ENCODE measurements at places on chromosomes 3 and 15.

GRCh38 chr3:114528517-114528916 lies 234.7 kb downstream of the TIGIT start:
- no peak for DNase-seq

GRCh38 chr3:55453886-55454496 lies 33.1 kb downstream of the WNT5A start:
- no peak for DNase-seq

DNA sequence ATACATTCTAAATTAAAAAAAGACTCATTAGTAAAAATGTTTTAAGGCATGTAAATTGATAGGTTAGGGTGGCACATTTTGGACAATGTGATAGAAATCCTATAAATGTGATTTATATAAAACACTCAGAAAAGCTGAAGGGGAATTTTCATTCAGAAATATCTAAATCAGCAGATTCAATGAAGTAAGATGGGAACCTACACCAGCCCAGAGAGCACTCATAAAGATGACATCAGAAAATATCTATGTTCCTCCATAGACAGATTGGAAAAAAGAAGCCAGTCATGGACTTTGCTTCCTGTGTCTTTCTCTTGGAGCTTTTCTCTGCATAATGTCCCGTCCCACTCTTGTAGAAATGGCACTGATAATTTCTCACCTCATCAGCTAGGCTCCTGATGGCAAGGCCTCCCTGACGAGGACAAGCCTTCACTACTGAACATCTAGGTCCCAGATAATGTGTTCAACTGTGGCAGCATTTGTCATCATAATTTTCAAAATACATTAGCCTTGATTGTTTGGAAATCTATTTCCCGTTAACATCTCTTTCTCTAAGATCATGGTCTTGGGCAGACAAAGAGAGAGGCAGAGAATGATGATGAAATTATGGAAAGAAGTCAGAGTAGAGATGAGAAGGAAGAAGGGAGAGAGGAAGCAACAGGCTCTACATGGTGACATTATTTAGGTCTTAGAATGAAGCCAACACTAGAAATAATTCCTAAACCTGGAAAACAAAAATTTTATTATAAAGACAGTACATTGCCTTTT lies 354.4 kb downstream of the NTRK3 start:
- DNase-seq = no peak

DNA sequence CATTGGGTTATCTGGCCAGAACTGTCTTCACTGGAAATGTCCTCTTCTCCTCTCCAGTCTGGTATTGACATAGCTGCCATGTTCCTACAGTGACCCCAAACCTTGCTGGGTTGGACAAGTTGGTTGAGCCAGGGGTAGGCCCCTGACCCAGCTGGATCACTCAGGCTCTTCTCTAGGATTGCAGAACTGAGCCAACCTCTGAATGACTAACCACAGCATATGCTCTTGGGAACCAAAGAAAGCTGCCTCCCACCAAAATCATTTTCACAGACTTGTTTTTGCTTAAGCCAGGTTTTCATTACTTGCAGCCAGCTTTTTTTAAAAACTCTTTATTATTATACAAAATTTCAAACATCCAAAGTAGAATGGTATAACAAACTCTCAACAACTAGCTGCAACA lies 41.4 kb downstream of the FSIP1 start:
- no peak for DNase-seq

DNA sequence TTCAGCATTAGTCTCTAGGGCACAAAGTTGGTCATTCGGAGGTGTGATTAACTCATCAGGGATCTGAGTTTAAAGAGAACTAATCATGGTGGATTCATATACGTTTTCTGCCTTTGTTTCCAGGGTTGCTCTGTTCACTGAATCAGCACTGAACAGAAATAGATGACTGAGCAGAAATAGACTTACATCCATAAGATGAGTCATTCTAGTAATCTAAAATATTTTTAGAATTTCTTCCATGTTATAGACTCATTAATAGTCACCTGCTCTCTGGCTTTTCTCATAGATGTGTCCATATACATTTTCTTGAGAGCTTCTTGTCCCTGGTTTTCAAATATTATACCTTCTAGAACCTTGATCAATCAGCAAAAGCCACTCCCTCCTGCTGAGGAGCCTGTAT lies 837.6 kb upstream of the DPPA4 start:
- no peak for DNase-seq

DNA sequence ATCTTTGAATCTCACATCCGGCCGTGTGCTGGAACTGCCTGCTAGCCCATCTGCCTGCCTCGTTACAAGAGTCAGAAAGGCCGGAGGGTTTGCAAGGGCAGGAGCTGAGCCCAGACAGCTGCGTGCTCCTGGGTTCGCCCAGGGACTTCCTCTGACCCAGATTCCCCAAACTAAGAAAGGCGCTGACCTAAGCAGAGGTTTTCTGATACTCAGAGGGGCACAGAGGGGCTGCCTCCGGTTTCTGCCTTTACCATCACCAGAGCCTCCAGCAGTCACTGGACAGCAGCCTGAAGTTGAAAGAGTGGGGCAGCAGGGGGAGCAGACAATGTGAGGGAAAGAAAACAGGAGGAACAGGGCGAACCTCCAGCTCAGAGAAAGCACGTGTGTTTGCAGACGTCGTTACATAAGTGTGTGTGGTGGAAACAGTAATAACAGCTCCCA lies 33.4 kb upstream of the RAD18 start:
- DNase-seq = no peak

DNA sequence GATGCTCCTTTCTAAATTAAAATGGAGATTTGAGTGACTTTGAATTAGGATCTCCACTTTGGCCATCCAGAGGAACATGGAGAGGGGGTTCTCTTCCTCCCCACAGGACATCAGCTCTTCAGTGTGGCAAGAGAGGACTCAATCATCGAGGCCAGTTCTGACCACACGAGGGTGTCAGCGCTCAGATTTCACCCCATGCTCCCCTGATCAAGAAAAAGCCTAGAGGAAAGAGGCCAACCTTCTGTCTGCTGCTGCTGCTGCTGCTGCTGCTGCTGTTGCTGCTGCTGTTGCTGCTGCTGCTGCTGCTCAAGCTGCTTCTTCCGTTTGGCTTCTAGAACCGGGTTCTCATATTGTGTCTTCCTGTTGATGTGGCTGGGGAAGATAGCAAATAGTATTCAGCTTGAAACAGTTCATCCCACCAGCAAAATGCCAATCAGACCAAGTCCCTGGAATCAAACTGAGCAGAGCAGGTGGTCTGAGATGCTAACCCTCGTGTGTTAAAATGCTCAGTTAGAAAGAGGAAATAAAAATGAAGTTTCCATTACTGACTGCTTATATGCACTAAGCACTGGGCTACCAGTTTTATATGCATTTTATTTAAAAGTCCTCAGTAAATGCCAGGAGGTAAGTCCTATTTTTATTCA lies 599.0 kb downstream of the MAGI1 start:
- no peak for DNase-seq

DNA sequence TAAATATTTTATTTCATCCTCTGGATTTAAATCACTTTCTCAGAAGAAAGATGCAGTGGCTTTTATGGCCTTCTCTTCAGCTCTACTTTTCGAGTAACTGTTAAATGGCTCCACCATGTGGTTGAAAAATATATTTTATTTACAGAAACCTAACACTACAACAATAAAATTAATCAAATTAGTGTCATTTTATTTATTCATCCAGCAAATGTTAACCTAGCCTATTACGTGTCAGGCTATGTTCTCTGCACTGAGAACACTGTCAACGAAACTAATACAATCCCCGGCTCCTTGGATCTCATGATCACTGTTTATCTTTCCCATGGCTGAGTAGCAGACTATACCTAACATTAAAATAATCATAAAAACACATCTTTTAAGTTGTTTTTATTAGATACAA lies 148.0 kb upstream of the OSTN start:
- DNase-seq = no peak

DNA sequence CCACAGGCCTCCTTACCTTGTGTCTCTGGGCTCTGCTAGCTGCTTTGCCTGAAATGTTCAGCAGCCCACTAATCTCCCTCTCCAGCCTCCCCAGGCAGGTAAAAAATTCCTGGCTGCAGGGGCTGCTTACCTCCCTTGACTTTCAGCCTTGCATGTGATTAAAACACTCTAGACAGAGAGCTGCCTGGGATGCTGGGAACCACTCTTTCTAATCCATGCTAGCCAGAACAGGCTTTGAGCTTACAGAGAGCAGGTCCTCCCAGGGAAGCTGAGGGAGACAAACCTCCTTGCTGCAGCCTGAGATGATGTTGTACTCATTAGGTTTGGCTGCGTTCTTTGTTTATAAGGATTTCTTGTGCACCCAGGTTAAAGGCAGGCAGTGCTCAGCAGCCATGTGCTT lies 33.7 kb upstream of the LIPC start:
- DNase-seq = no peak

DNA sequence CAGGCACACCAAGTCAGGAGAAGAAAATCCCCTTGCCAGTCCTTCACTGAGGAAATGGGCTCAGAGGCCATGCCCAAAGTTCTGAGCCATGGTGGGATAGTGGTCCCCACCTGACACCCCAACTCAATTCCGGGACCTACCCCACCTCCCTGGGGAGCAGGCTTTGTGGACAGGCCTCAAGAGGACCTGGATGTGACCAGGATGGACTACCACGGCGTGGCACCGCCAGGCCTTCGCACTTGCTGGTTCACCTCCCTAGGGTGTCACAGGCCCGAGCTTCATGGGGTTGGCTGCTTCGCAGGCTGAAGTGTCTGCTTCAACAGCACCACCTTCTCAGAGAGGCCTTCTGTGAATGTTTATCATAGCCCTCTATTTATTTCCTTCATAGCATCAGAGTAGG lies 31.7 kb downstream of the POC1A start:
- DNase-seq = no peak

GRCh38 chr3:150626148-150626930 lies 23.2 kb downstream of the SELENOT start:
- no peak for DNase-seq

DNA sequence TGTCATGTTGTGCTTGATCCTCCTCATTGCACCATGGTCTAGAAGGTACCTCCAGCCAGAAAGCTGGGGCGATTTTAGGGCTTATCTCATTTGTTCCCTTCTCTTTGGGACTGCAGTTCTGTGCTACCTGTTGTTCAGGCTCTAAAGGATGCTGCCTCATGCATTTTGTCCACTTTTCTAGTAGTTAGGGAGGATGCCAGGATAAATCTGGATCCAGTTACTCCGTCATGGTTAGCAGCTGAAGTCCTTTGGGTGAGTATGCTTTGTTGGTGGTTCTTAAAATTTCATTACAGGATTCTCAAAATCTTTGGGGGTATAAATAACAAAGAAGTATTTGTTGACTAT lies 8.9 kb downstream of the AKAP13 start:
- DNase-seq = no peak

GRCh38 chr15:24848050-24848449 lies 106.7 kb upstream of the SNRPN start:
- DNase-seq = no peak

GRCh38 chr15:95086531-95087252 lies 855.3 kb downstream of the MCTP2 start:
- no peak for DNase-seq

DNA sequence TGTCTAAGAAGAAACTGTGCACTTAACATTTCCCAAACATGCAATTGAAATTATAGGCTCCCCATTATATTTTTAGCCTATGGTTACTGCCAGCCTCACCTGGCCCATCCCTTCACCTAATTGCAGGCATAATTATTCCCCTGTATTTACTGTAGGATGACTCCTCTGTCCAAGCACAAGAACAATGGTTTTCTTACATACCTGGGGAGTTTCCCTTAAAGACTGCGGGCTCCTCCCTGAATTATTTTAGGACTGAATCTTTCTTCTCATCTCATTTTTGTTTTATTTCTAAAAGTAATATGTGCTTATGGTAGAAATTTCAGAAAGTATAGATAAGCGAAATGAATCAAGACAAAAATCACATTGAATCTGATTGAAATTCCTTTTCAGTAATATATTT lies 11.4 kb downstream of the TM4SF1 start:
- DNase-seq = no peak

DNA sequence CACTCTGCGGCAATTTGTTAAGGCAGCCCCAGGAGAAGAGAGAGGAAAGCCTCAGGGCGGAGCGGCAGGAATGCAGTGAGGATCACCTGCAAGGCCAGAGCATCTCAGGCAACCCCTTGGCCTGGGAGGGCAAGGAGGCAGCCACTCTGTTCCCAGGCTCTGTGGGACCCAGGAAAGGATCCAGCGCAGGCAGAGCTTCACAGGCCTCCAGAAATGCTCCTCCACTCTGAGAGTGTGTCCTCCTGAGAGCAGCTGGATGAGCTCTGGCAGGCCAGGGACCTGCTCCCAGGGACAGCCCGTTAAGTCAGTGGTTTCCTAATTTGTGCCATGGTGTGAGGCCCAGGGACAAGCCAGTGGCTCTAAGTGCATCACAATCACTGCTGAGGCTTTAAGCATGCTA lies 35.2 kb downstream of the RAB6B start:
- DNase-seq = no peak

DNA sequence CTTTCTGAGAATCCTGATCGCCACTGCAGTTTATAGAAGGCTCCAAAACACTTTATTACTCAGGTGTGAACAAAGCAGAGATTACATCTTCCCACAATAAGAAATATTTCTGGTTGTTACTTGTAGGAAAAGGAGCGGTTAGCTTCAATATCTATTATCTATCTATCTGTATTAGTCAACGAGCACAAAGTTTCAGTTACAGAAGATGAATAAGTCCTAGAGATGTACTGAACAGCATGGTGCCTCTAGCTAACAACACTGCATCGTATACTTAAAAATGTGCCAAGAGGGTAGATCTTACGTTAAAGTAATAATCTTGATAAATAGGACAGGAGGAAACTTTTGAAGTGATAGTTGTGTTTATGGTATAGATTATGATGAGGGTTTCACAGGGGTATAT lies 10.9 kb upstream of the CCR3 start:
- no peak for DNase-seq

DNA sequence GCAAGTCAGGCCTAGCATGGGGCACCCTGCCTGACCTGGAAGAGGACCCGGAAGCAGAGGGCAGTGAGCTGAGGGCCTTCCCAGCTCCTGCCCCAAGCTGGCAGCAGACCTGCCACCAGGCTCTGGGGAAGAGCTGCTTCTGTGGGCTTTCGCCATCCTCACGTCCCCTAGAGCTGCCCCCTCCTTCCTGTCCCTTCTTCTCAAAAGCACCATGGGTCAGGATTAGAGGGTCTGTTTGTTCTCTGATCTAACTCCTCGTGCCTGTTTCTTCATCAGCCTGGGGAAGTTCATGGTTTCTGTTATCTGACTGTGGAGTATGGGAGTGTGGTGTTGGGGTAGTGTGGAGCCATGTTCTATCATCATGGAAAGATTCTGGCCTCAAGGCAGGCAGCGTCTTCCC lies 58.4 kb upstream of the POLG start:
- no peak for DNase-seq

DNA sequence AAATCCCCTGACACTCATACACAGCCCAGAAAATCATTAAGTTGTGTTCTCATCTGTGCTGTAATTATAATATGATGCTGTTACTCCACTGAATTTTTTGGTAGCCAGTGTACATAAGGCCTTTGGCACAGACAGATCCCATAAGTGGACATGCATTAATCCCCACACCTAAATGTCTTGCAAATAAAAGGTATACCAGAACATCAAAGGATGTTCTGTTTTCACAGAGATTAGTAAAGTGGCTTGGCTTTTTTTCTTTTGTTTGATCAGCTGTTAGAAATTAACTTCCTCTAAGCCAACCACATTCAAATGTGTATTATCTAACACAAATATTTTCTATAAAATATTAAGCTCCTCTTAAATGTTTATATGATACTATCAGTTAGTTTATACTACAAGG lies 2.7 kb downstream of the SST start:
- DNase-seq = no peak

All from central memory CD4-positive, alpha-beta T cell (primary cell).